CD4-positive, alpha-beta T cell treated with Interleukin-6 for 4 hours (primary cell): ENCODE measurements at places on chromosomes 1 and 21.

DNA sequence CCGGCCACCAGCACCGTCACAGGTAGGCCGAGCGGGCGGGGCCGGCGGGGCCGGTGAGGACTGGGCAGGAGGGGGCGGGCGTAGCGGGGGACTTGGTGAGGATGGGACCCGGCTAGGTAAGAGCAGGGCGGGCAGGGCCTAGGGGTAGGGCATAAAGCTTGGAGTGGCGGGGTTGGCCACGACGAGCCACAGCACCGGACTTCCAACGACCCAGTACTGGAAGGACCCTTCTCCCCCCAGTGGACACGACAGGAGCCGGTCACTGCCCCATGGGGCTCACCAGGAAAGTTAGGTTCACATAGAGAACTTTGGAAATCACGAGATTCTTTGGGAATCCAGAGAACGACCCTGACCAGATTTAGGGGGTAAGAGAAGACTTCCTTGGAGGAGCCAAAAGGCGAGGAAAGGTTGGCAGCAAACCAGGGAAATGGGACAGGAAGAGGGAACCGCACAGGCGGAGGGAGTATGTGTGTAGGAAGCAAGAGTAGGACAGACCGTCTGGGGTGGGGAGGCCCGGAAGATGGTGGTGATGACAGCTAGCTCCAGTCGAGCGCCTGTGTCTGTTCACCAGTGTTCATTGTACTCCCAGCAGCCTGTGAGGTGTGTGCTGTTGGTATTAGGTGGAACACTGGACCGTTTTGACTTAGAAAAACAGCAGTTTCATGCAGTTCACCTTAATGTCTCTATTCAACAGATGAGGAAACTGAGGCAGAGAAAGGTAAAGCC lies 20.4 kb downstream of the ZNF362 start:
- DNase-seq, result no peak

DNA sequence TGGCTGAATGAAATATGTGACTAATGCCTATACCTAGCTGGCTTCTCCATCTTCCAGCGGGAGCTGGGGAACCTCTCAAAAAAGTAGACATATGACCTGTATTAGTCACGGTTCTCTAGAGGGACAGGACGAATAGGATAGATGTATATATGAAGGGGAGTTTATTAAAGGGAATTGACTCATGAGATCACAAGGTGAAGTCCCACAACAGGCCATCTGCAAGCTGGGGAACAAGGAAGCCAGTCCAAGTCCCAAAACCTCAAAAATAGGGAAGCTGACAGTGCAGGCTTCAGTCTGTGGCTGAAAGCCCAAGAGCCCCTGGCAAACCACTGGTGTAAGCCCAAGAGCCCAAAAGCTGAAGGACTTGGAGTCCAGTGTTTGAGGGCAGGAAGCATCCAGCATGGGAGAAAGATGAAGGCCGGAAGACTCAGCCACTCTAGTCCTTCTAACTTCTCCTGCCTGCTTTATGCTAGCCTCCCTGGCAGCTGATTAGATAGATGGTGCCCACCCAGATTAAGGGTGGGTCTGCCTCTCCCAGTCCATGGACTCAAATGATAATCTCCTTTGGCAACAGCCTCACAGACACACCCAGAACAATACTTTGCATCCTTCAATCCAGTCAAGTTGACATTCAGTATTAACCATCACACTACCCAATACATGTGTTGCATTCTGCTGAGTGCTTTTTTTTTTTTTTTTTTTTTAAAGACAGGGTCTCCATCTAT lies 19.6 kb downstream of the OLIG1 start:
- DNase-seq, result no peak

- no peak for DNase-seq
Measured at GRCh38 chr1:214454569-214455396, 96.6 kb downstream of the PTPN14 start.

- no peak for DNase-seq
Measured at GRCh38 chr21:27406300-27407009, 439.6 kb upstream of the ADAMTS5 start.

DNA sequence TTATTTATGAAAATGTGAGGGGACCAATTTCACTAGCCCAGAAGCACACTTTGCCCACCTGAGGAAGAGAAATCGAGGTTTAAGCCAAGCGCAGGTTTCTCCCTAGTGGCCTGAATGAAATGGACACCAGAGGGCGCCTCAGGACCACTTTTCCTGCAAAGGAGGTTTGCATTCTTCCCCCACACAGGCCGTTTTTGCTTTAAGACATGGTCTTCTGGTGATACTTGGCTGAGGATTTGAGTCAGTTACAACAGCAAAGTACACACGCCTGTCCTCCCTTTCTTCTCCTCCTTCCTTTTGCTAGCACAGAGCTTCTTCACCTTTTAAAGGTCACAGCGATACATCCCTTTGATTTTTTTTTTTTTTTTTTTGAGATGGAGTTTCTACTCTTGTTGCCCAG lies 5.4 kb downstream of the PLA2G2E start:
- DNase-seq, result peak; percentile 85

DNA sequence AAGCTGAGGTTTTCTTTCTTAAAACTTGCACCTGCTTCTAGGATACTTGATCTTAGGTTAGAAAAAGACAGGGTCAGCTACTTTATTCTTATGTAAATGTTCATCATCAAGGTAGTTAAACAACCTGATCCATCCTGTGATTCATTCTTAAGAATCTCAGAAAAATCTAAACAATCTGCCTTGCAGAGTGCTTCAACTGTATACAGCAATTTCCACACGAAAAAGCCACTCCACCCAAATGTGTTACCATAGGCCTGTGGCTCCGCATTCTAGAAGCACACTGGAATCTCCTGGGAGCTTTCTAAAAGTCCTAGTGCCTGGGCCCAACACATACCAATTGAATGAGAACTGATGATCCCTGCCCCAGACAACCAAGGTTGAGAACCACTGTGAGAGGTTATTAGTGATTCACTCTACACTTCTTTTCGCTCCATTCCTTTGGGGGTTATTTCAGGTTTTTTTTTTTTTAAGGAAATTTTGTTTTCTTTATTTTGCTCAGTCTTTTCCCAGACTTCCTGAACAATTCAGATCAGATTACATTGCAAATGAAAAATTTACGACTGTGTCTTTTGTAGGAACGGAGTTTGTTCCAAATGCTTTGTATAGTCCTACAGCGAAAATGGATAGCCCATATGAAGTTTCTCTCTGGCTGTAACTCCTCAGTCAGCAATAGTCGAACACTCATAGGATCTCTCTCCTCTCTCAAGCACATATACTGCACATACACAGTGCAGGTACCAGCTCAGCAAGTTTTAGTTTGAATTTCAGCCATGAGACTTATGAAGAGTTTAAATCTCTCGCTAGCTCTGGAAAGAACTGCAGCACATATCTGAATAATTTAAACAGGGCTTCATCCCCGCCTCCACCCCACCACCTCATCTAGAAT lies 16.1 kb downstream of the SMYD2 start:
- DNase-seq, result no peak

- DNase-seq, result no peak
Measured at GRCh38 chr1:46820076-46820475, 21.2 kb downstream of the CYP4B1 start.
